Epithelial cell of alveolus of lung (primary cell): ENCODE measurements at places on chromosomes 2 and 18. TPM values are rescaled to one million over a fixed set of nuclear protein-coding genes. Genes with fewer than 3 reads are reported as not detected.

The EMILIN1 gene
- total RNA-seq = 546 and 790 TPM in 2 replicates

The FOXI3 gene
- not detected in 2 replicates for total RNA-seq

The ARHGEF33 gene
- total RNA-seq = under 0.01 and 1.4 TPM in 2 replicates

The KLHL30 gene
- 0.32 TPM in 1 of 2 replicates, not detected in the other for total RNA-seq

The EFHD1 gene
- total RNA-seq = 0.40 and 2.2 TPM in 2 replicates

The POLR1A gene
- 17.3 and 22.8 TPM in 2 replicates for total RNA-seq

The RNF125 gene
- total RNA-seq = 0.56 and 0.65 TPM in 2 replicates

The LIPT1 gene
- total RNA-seq = 1.6 and 6.1 TPM in 2 replicates

The VWA3B gene
- not detected in 2 replicates for total RNA-seq

The ANKRD39 gene
- 15.9 and 21.7 TPM in 2 replicates for total RNA-seq

The ZSWIM2 gene
- total RNA-seq = not detected in 2 replicates

The DNAJC5G gene
- not detected in 2 replicates for total RNA-seq

The PGAP1 gene
- 6.3 and 16.4 TPM in 2 replicates for total RNA-seq

The TUBA4B gene
- not detected in 2 replicates for total RNA-seq

The COL4A3 gene
- total RNA-seq = 0.13 and 0.48 TPM in 2 replicates

The CENPA gene
- 7.7 and 18.0 TPM in 2 replicates for total RNA-seq

The BABAM2 gene
- 27.5 and 35.7 TPM in 2 replicates for total RNA-seq

The CREG2 gene
- 0.91 TPM in 1 of 2 replicates, not detected in the other for total RNA-seq

The ST6GAL2 gene
- 0.08 and 1.9 TPM in 2 replicates for total RNA-seq
